GM10248 (cell line): ENCODE measurements at places on chromosomes 11 and 22.

DNA sequence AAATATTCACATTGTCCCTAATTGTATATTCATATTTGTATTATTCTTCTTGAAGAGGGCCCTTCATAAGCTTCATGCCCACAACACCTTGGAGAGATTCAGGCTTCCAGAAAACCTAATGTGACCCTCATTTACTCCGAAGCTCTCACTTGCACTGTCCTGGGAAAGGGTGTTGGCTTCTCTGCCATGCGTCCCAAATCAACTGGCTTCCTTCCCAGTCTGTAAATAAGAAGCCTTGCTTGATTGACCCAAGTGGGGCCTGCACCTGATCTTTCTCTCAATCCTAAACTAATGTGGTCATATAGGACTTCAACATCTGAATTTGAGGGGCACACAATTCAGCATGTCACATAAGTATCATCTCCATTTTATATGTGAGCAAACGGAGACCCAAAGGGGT, 40.5 kb upstream of the ZBTB16 start:
- DNase-seq, result no peak

DNA sequence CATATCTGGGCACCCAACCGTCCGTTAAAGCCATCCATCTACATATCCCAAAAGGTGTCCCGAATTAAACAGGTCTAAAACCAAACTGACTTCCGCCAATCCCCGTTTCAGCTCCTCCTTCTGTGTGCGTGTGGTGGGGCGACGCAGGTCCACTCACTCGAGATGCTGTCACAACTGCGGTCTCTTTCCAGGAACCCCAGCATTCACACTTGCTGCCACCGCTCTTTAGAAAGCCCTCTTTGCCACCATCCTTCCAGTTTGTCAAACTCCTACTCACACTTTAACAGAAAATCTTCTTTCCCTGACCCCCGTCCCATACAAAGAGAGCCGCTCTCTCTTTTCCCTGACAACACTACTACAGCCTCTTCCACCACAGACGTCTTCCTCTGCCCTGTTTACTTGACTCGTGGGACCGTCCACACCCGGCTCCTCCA, 467 bp downstream of the ESS2 start:
- DNase-seq, result no peak

DNA sequence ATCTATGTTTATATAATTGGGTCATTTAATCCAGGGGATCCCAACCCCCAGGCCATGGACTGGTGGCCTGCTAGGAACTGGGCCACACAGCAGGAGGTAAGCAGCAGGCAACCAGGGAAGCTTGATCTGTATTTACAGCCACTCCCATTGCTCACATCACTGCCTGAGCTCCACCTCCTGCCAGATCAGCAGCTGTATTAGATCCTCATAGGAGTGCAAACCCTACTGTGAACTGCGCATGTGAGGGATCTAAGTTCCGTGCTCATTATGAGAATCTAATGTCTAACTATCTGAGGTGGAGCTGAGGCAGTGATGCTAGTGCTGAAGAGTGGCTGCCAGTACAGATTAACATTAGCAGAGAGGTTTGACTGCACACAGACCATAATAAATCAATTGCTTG, 32.8 kb downstream of the MS4A2 start:
- DNase-seq, result no peak

DNA sequence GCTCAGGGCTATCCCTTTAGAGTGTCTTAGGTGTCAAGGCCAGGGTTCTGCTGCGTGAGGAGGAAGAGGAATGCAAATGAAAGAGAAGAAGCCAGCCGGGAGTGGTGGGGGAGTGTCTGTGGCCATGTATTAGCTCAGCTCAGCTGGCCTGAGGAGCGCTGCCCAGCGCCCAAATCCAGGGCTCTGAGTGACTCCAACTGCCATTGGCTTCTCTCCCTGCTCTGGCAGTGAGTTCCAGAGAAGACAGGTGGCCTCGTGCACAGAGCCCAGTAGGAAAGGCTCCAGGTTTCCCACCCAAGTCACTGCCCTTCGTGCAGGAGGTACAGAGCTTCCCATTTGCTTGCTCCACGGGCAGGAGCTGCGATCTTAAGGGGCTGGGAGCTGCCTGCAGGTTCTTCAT, 302.0 kb downstream of the KIRREL3 start:
- DNase-seq, result no peak

- no peak for DNase-seq
Observed at GRCh38 chr11:124841840-124842239, 23.4 kb upstream of the ROBO3 start.

DNA sequence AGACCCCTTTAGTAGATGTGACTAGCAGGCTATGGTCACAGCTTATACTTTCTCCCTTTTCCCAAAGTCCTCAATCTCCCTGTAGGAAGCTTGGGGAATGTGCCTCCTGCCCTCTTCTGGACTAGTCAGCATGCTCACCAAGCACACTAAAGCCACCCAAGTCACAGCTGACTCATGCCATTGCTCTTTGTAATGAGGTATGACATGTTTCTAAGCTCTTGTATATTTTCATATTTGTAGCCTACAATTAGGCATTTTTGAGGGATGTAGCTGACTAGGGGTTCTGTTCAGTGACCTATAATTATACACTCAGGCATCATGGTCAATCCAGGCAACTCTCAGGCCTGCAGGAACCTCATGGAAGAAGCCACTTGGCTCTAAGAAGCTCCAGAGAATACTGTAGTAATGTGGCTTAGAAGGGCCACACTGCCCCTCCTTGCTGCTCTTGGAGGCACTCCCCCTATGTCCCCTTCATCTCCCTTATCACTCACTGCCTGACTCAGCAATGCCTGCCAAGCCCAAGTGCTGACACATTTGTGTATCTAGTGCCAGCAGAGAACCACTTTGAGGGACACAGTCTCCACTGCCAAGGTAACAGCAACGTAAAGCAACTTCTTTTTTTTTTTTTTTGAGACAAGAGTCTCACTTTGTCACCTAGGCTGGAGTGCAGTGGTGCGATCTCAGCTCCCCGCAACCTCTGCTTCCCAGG, 86.2 kb downstream of the RPL27A start:
- DNase-seq, result no peak

- no peak for DNase-seq
Observed at GRCh38 chr11:117738246-117738957, 58.6 kb downstream of the DSCAML1 start.

DNA sequence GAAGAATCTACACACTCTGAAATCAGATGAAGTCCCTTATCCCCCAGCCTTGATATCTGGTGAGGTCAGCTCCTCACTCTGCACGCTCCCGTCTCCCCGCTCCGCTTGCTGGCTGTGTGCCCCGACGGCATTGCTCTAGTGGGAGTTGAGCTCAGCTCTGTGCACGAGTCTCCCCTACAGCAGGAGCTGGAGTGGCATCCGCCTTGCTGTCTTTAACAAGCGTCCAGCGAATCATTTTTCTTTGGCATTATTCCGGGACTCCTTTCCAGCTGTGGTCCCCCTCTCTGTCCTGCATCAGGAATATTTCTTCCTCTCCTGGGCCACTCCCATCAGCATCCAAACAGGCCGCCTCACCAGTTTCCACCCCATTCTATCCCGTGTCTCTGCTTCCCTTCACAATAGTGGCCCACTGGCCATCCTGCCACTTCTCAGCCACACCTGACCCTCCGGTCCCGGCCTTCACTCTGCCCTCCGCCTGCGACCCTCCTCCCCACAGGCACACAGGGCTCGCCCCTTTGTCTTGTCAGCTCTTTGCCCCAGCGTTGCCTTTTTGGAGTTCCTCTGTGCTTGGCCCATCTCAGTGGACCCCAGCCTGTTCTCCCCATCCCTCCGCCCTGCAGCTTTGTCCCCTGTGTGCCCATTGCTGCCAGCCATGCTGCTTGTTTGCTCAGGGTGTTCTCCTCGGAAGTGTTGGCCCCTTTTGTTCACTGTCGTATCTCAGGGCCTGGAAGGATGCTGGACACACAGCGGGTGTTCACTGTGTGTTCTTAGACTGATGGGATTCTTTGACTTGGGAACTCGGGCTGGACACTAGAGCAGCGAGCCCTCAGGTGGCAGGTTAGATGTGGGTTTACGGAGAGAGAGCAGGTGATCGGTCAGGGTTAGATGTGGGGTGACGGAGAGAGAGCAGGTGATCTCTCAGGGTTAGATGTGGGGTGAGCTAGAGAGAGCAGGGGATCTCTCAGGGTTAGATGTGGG, 441.8 kb downstream of the TBC1D22A start:
- no peak for DNase-seq

- DNase-seq, result no peak
Observed at GRCh38 chr11:120289426-120289825, 35.7 kb upstream of the TLCD5 start.

GRCh38 chr11:14262271-14262846, 96.6 kb downstream of the RRAS2 start:
- DNase-seq, result no peak

- DNase-seq, result no peak
Observed at GRCh38 chr22:24208012-24208749, 26.9 kb downstream of the SUSD2 start.

DNA sequence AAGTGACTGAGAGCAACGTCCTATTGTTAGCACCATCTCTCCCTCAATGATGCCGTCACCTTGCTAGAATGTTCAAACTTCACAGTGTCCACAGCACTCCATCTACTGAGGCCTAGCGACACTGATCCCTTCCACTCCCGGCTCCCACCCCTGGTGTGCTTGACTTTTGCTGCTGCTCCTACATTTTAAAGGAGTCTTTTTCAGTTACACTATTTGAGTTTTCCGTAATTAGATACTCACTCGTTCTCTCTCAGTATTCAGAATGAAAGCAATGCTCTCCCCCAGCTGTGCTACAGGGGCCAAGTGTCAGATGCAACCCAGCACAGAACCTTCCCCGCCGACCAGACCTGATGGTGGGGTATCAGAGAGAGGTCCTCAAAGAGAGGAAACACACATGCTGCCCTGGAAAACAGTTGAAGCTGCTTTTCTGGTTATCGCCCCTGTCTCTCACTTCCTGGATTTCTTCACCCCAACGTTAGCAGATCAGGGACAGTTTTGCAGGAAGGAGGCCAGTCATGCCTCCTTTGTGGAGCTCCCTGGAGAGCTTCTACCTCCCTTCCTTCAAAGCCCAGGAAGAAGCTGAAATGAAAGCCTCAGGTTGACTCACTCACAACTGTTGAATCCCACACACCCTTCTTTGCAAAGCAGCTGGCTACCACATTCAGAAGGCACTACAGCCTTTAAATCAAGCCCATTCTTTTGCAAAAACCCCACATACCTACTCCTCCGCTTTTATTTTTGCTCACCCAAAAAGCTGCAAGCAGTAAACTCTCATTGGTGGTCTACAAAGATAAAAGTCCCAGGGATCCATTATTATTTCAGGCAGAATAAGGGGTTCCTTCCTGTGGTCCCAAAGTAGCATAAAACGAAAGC, 23.5 kb downstream of the LARGE1 start:
- no peak for DNase-seq

DNA sequence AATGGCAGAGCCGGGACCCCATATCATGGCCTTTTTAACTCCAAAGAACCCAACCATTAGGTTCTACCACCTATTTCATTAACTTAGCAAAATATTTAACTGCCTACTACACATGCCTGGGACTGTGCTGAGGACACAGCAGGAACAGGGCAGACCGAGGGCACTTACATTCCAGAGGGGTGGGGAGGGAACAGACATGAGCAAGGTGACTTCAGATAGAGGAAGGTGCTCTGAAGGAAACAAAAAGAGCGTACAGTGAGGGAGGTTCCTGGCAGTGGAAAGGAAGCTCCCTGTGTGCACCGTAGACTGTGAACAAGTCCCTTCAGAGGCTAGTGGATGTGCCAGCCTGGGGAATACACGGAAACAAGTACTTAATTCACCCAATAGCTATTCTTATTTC, 82.8 kb downstream of the NAT10 start:
- DNase-seq, result no peak

- DNase-seq, result no peak
Observed at GRCh38 chr11:121711236-121711635, 258.5 kb upstream of the SORL1-AS1 start.

DNA sequence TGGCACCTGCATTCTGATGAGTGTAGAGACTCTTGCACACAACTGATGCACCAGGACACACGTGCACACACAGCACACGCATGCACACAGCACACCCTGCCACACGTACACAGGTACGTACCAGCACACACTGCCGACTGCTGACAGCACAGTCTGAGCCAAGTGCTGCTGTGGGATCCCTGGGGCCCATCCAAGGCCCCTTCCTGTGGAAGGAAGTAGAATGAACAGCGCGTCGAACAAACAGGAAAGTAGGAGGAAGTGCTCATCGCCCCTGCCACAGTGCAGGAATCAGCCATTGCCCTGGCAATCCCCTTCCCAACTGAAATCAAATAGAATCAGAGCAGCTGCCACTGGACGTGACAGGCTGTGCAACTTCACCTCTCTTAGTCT, 57.9 kb downstream of the CD82 start:
- peak; percentile 12 for DNase-seq

DNA sequence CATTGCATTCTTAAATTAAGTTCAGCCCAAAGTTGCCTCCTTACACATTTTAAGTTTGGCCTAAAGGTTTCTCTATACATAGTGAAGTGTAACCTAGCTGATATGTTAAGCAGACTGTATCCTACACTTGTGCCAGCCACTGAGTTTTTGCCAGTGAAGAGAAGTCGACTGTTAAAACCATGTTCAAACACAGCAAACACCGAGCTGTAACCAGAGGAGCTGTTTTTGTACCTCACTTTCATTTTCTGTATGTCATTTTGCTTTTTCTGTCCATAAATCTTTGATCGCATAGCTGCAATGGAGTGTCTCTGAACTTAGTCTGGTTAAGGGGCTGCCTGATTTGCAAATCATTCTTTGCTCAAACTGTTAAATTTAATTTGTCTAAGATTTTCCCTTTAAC, 403.7 kb downstream of the LUZP2 start:
- peak; percentile 5 for DNase-seq

DNA sequence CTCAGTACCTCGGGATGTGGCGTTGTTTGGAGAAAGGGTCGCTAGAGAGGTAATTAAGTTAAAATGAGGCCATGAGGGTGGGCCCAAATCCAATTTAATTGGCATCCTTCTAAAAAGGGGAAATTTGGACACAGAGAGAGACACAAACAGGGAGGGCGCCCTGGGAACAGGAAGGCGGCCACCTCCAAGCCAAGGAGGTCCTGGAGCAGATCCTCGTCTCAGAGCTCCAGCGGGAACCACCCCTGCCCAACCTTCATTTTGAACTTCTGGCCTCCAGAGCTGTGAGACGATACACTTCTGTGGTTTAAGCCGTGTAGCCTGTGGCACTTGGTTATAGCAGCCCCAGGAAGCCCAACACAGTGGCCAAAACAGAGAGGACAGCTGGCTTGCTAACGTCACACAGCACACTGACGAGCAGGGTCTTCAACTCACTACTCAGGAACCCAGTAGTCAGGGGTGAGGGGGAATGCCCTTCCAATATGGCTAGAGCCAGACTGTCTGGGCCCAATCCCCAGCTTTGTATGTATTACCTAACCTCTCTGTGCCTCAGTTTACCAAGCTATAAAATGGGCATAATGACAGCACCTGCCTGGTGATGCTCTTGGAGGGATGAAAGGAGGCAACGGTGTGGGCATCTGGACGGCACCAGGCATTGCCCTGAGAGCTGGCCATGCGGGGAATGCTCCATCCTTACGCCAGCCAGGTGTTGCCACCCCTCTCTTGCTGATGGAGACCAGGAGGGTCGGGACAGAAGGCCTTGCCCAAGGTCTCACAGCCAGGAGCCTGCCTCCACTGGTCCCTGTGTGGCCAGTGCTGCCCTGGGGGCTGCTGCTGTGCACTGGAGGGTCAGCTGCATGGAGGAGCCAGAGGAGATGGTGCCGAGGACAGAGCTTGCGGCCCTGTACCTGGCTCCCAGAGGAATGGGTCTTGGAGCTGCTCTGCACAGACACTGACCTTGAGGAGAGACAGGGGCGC, 53.3 kb upstream of the LINC01488 start:
- DNase-seq, result no peak
